ENCODE measurements at places on chromosomes 7 and 10. TPM values are rescaled to one million over a fixed set of nuclear protein-coding genes. Genes with fewer than 3 reads are reported as not detected.
A peak's percentile ranks its signal among the peaks of the same experiment; 100 is the strongest.

STYXL1 gene
- 22.2 TPM for total RNA-seq

LIPN gene
- total RNA-seq = not detected

DNA sequence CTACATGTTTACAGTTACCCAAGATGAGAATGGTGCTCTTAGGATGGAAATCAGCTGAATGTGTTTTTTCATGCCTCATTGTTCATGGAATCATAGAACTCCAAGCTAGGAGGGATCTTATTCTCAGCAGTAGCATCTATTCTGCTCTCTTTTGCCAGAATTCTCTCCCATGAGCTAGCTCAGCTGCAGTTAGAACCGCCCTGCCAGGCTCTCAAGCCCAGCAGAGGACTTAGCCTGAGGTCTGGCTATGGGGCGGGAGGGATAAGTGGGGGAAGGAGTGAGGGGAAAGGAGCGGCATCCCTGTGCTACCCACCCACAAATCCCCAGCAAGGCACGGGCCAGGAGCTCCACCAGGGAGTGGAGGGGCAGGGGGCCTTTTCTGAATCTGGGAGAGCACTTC lies 120.7 kb upstream of the PLXNA4 start:
- H3K4me3 ChIP-seq = no peak overlapping the region
- DNase-seq = no peak
- H3K27me3 ChIP-seq = peaks cover 31% of the 10 kb centered on the region

DNA sequence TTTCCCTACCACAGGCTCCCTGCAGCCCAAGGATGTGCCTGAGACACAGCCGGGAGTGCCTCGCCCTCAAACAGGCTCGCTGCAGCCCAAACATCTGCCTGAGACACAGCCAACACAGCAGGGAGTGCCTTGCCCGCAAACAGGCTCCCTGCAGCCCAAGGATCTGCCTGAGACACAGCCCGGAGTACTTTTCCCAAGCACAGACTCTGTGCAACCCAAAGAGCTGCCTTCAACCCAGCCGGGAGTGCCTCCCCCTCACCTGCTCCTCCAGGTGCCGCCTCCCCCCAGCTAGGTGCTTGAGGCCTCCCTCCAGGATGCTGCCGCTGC lies 42.9 kb downstream of the ANTXRL start:
- peaks cover 20% of the 10 kb centered on the region for H3K27me3 ChIP-seq
- DNase-seq = no peak
- no peaks in the 10 kb centered on the region for H3K4me1 ChIP-seq
- no peaks in the 10 kb centered on the region for H3K36me3 ChIP-seq

GRCh38 chr7:142030294-142030693 lies 34.6 kb downstream of the MGAM start:
- no peak overlapping the region for H3K27ac ChIP-seq
- no peaks in the 10 kb centered on the region for H3K36me3 ChIP-seq
- DNase-seq = no peak
- no peak overlapping the region for H3K4me3 ChIP-seq
- H3K27me3 ChIP-seq = no peaks in the 10 kb centered on the region

ERVW-1 gene
- not detected for total RNA-seq

DNA sequence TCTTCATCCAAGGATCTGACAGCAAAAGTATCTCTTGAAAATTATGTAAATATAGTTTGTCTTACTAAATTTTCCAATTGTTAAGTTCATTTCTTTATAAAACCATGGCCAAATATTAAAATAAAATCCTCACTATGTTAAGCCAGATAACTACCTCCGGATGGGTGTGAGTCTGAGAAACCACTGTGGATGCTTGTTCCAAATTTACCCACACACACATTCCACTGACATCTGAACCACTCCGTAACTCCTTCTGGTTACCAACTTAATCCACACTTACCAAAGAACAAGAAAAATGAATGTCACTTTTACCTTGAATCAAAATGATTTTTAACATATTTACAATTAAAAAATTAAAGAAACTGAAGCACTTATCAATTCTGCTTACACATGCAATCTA lies 19.7 kb downstream of the CYTH3 start:
- no peak for DNase-seq
- H3K4me3 ChIP-seq = peak overlapping the region; percentile 15
- H3K27ac ChIP-seq = peak overlapping the region; percentile 76

DNA sequence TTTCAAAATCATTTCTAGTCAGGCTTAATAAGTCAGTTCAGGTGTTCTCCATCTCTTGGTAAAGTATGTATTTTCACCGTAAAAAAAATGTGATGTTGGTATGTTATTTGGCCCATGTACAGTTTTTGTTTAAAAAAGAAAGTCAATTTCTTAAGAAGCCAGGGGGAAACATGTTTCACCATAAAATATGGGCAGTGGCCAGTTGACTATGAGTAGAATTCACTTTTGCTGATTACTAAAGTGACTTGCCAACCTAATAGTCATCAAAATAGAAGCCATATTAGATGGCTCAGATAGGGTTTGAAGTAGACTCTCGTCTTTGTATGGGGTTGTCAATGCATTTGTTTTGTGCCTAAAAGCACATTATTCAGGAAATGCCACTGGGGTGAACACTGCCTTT lies 266.3 kb downstream of the BICC1 start:
- peak overlapping the region; percentile 67 for H3K27ac ChIP-seq

SFTPA1 gene
- total RNA-seq = not detected

GRIFIN gene
- total RNA-seq = not detected

GRCh38 chr10:110007701-110008517 lies at the start of gene ADD3:
TSS of gene ADD3 (plus strand) at chr10:110007984. CDS start at chr10:110100654, 92,670 bp downstream.
- peaks cover 88% of the 10 kb centered on the region for H3K4me1 ChIP-seq
- peak; percentile 96 for DNase-seq
- H3K27me3 ChIP-seq = no peaks in the 10 kb centered on the region
- H3K27ac ChIP-seq = peak within 1 kb of the TSS; percentile 99
- peak within 1 kb of the TSS; percentile 93 for H3K4me3 ChIP-seq
- H3K36me3 ChIP-seq = no peaks in the 10 kb centered on the region

NYAP1 gene
- 0.38 TPM for total RNA-seq

DNA sequence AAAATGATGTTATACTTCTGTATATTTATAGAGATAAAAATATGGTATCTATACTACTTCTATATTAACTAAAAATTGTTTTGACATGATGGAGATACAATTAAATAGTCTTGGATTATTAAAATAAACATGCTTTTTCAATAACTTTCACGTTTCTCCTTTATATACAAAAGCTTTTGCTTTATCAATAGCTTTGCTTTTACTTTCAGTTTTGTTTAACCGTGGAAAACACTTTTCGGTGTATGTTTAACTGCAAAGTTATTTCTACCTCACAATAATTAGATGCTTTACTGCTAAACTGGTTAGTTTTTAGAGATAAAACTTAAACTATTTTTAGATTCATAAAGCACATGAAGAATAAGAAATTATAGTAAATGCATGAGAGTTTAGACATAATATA lies 432.1 kb upstream of the PCDH15 start:
- no peaks in the 10 kb centered on the region for H3K4me1 ChIP-seq
- H3K27me3 ChIP-seq = no peaks in the 10 kb centered on the region
- H3K4me3 ChIP-seq = peak overlapping the region; percentile 0

GRCh38 chr10:77974396-77975074 lies 48.0 kb upstream of the DLG5 start:
- H3K27ac ChIP-seq = no peak overlapping the region
- H3K27me3 ChIP-seq = no peaks in the 10 kb centered on the region
- H3K4me3 ChIP-seq = no peak overlapping the region
- H3K4me1 ChIP-seq = peaks cover 17% of the 10 kb centered on the region
- DNase-seq = no peak

DNA sequence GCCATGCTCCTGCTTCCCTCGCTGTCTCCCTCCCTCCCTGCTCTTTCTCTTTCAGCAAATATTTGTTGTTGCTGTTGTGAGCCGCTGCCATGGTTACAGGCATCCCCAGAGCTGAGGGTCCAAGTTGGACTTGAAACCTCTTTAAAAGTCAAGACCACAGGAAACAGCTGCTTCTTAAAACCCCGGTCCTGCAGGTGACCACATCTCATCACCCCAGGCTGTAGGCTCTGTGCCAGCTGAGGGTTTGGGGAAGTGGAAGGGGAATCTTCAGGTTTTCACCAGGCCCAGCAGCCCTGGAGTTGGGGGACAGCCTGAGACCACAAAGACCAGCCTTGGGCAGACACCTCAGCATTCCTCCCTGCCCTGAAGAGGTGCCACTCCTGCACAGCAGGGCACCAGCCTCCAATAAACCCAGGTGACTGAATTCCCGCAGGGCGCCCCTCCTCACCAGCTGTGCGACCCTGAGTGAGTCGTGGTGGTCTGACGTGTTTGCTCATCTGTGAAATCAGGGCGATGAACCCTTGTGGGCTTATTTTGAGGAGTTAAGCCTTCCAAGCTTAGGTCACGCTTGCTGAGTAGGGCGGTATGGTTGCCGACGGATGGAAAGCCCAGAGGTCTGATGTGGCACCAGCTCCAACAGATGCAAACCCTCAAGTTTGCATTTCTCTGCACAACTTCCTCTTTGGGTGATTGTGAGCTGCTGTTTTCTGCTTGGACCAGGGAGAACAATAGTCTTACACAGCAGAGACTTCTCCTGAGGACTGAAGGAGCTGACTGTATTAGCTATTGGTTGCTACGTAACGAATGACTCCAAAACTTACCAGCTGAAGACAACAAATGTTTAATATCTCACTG lies 24.8 kb downstream of the NPTX2 start:
- H3K4me3 ChIP-seq = no peak overlapping the region
- H3K27me3 ChIP-seq = peaks cover 39% of the 10 kb centered on the region
- no peaks in the 10 kb centered on the region for H3K36me3 ChIP-seq
- H3K4me1 ChIP-seq = no peaks in the 10 kb centered on the region
- DNase-seq = no peak

DNA sequence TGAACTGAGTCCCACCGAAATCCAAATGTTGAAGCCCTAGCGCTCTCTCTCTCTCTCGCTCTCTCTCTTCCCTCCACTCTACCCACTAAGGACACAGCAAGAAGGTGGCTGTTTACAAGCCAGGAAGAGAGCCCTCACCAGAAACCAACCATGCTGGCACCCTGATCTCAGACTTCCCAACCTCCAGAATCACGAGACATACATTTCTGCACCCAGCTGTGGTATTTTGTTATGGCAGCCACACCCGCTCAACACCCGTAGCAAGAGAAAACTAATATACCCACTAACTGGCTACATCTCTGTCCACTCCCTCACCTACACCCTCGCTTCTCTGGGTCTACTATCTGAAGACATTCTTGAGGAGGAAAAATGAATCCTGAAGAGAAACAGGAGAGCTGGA lies 54.8 kb downstream of the CREB3L2 start:
- no peaks in the 10 kb centered on the region for H3K27me3 ChIP-seq
- DNase-seq = no peak
- H3K36me3 ChIP-seq = no peaks in the 10 kb centered on the region
- H3K27ac ChIP-seq = no peak overlapping the region
- no peak overlapping the region for H3K4me3 ChIP-seq
- peaks cover 61% of the 10 kb centered on the region for H3K4me1 ChIP-seq

RAB11FIP2 gene
- 9.0 TPM for total RNA-seq

DNA sequence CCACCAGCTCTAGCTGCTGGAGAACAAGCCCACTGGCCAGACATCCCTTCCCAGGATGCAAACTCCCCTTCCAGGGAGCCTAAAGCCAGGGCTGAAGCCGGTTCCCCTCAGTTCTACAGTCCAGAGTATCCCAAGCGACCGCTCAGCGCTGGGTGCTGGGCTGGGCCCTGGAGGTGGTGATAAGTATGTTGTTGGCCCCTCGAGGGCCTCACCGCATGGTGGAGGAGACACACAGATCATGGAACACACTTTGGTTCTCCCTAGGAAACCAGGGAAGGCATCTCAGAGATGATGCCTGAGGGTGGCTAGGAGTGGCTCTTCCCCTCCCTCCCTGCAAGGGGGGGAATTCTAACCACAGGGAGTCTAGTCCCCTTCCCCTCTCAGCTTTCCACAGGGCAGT lies 4.4 kb downstream of the PODXL start:
- peak overlapping the region; percentile 95 for H3K27ac ChIP-seq
- peaks cover 93% of the 10 kb centered on the region for H3K4me1 ChIP-seq
- no peaks in the 10 kb centered on the region for H3K36me3 ChIP-seq
- H3K27me3 ChIP-seq = no peaks in the 10 kb centered on the region

GRCh38 chr10:59623133-59624121 lies 86.2 kb downstream of the SLC16A9 start:
- DNase-seq = peak; percentile 26
- H3K4me1 ChIP-seq = peaks cover 9% of the 10 kb centered on the region
- H3K4me3 ChIP-seq = no peak overlapping the region
- peak overlapping the region; percentile 75 for H3K27ac ChIP-seq

- H3K27ac ChIP-seq = no peak overlapping the region
- no peak for DNase-seq
- peaks cover 52% of the 10 kb centered on the region for H3K27me3 ChIP-seq
- peaks cover 33% of the 10 kb centered on the region for H3K4me1 ChIP-seq
- no peak overlapping the region for H3K4me3 ChIP-seq
- no peaks in the 10 kb centered on the region for H3K36me3 ChIP-seq
These were observed 1.5 kb upstream of the PRPF18 start for GRCh38 chr10:13585195-13585751.

DNA sequence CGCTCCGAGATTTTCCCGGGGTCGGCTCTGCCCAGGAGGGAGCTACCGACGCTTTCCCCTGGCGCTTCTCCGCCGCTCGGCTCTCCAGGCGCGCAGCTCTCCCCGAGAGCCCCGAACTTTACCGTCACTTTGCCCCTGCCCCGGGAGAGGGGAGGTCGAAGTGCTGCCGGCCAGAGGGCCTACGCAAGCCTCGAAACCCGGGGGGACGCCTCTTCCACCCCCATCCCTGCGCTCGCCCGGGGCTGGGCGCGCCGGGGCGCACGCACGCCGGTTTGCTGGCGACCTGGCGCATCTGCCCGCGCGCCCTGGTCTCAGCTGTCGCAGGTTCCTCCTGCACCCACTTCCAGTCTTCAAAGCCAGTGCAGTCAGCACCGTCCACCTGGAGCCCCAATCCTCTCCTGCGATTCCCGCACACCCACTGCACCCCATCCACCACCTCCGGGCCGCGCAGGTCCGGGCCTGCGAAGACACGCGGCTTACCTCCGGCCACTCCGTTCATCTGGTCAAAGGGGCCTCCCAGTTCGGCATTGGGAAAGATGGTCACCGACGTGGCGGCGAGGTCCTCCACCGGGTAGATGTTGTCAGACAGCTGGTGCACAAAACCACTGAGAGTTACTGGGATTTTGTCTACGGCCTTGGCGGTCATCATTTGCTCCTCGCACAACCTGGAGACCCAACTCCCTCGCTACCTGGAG lies 638 bp downstream of the EGR2 start:
- peak overlapping the region; percentile 87 for H3K4me3 ChIP-seq
- peak overlapping the region; percentile 91 for H3K27ac ChIP-seq
- H3K4me1 ChIP-seq = peaks cover 52% of the 10 kb centered on the region

HOGA1 gene
- total RNA-seq = 47.1 TPM

DNA sequence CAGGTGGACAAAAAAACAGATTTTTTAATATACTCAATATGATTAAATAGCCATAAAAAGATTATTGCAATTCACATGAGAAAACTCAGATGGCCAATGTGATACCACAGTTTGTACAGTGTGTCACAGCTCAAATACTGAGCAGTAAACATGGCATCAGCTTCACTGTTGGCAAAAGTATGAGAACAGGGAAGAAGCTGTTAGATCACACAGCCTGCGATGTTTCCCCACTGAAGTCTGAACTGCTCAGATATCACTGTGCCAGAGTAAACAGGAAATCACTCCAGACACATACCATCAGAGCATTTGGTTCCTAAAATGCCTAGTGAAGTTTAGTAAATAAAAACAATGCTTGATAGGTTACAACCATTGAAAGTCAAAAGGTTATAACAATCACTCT lies 347.8 kb downstream of the ETV1 start:
- H3K4me3 ChIP-seq = no peak overlapping the region
- no peaks in the 10 kb centered on the region for H3K36me3 ChIP-seq
- DNase-seq = no peak
- no peaks in the 10 kb centered on the region for H3K27me3 ChIP-seq
- no peak overlapping the region for H3K27ac ChIP-seq
- peaks cover 6% of the 10 kb centered on the region for H3K4me1 ChIP-seq

GRCh38 chr10:63699785-63700613 lies 178.8 kb downstream of the REEP3 start:
- peaks cover 45% of the 10 kb centered on the region for H3K4me1 ChIP-seq
- DNase-seq = no peak
- H3K27me3 ChIP-seq = no peaks in the 10 kb centered on the region
- H3K36me3 ChIP-seq = no peaks in the 10 kb centered on the region

Measured in left ventricle myocardium inferior (tissue), 1 donor.